Stimulated activated CD4-positive, alpha-beta T cell treated with anti-CD3 and anti-CD28 coated beads, Interleukin-12 subunit alpha, Interleukin-12 subunit beta, amount 100 ng/mL, for 4 hours (primary cell): ENCODE measurements at places on chromosomes 1 and 21.
A peak's percentile ranks its signal among the peaks of the same experiment; 100 is the strongest.

GRCh38 chr1:176949033-176949662 lies 215.4 kb downstream of the ASTN1 start:
- DNase-seq, result peak; percentile 1

- DNase-seq, result no peak
Measured at GRCh38 chr1:45037456-45037855, 25.4 kb downstream of the UROD start.

DNA sequence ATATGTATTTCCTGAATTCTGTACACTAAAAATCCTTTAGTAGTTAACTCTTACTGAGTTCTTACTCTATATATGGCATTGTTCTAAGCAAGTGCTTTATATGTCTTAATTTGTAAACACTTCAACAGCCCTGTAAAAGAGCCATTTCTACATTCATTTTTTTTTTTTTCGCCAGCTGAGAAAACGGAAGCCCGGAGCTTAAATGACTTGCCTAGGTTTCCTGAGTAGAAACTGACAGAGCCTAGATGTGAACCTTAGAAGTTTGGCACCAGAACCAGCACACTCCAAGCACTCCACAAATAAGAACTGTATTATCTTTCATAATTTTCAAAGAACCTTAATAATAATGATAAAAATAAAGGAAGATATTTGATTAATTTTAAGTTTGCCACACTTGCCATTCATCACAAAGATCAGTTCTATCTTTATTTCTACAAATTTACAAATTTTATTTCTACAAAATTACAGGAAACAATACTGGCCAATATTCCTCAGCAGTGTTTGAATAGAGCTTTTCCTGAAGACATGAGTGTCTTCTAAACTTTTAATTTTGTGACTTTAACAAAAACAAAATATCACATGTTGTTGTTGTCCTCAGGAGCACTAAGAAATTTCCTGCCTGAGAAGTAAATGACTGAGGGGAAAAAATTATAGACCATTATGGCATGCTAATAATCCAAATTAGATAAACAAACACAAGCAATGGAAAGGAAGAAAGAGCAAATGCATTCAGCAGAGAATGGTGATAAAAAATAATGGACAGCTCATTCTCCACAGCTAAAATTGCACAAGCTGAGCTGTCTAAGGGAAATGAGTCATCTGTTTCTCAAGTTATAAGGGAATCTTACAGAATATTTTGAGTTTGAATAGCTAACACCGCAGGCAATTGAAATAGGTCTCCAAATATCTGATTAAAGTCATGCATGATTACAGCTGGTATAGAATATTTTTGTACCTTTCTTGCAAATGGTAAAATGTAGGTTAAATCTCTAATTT lies 71.2 kb downstream of the DPYD start:
- no peak for DNase-seq

- DNase-seq, result no peak
Measured at GRCh38 chr1:162136760-162137159, 67.3 kb downstream of the NOS1AP start.

- no peak for DNase-seq
Measured at GRCh38 chr1:223010582-223011504, 132.2 kb downstream of the TLR5 start.

DNA sequence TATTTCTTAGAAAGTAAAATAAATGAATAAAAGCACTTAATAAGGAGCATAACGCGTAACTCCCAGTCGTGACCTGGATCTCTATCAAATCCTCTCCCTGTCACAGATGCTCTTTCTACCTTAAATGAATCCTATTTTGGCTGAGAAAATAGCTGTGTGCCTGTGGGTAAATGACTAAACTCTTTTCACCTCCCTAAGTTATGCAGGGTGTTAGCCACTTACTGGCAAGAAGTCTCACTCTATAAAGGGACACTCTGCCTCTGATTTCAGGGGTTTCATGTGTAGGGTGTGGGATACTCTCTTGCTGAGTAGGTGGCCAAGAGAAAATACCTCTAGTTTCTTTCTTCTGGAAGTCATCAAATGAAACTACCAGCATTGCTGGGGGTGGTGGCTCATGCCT lies 24.3 kb upstream of the PPP1R15B start:
- no peak for DNase-seq
